ENCODE measurements at places on chromosomes 6 and 20.
A peak's percentile ranks its signal among the peaks of the same experiment; 100 is the strongest.

- no peak for DNase-seq
Measured at GRCh38 chr6:37517411-37517812, 17.7 kb upstream of the CCDC167 start.

GRCh38 chr20:34305333-34306230 lies 2.4 kb upstream of the AHCY start:
- no peak for DNase-seq

GRCh38 chr20:50957276-50957675 lies 1.1 kb downstream of the DPM1 start:
- DNase-seq: peak; percentile 11

DNA sequence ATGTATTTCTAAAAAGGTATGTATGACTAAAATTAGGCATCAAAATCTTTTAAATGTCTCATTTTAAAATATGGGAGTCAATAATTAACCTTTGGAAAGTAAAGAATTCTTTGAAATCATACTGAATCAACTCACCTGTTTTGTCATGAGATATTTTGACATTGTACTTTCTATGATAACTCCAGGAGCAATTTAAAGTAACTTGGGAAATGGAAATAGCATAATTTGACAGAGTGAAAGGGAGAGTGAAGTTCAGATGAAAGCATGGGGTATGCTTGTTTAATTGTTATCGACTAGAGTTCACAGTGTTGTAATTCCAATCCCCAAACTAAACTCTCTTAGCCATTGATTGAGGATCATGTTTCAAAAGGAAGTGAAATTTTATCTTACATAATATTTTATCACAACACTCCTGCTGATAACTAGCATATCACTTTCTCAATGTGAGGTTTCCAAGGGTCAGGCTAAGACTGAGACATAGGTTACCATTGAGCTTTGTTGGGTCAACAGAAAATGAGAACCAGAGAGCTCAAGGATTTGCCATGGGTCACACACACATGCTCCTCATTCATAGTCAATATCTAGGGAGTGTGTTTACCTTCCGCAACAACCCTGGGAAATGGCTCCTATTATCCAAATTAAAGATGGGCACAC lies 2.3 kb downstream of the GSTA1 start:
- DNase-seq: no peak

DNA sequence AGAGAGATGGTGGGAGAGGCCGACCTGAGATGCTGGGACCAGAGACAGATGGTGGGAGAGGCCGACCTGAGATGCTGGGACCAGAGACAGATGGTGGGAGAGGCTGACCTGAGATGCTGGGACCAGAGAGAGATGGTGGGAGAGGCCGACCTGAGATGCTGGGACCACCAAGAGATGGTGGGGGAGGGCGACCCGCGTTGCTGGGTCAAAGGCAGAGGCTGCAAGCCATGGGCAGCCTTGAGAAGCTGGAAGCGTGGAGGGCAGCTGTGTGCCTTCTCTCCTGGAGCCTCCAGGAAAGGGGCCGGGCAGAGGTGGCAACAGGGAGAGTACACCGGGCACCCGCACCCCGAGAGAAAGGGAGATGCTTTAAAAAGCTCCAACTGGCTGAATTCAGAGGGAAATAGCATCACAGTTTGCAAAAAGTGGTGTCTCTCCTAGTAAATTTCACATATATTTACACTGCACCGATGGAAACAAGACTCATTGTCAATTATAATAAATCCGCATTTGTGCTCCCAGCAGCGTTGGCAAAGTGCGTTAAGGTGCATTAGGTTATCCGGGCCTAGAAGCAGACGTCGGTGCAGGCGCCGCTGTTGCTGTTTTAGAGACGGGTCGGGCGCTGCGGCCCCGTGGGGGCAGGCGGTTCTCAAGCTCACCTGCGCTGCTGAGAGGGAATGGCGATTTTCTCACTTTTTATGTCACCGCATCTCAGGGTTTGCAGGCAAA lies 132.4 kb downstream of the DLL1 start:
- no peak for DNase-seq

- no peak for DNase-seq
Measured at GRCh38 chr6:42393339-42393738, 58.4 kb downstream of the TRERF1 start.

- DNase-seq: no peak
Measured at GRCh38 chr6:119985952-119986736, 636.6 kb upstream of the MAN1A1 start.

Measured in OCI-LY7 (cell line).